ENCODE measurements at places on chromosomes 6 and 20.

DNA sequence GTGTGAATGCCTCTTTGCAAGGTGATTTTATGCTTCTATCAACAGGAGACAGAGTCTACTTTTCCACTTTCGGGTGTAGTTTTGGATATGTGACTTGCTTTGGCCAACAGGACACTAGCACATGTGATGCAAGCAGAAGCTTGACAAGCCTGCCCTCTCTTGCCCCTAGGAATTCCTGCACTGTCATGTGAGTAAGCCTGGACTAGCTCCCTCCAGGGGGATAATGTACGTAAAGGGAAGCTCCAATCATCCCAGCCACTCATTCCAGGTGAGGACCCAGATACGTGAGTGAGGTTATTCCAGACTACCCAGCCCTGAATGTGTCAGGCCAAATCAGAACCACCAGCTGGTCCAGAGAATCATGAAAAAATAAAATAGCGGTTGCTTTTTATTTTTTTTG, 33.3 kb downstream of the BEND3 start:
- no peak for DNase-seq

GRCh38 chr20:24995741-24996448, 3.3 kb upstream of the APMAP start:
- peak; percentile 74 for DNase-seq

- DNase-seq, result no peak
Observed at GRCh38 chr6:82862543-82862942, 203.1 kb downstream of the UBE3D start.

GRCh38 chr20:19210391-19211155, 1.9 kb upstream of the SLC24A3 start:
- DNase-seq, result no peak

GRCh38 chr6:15376900-15377487, 131.1 kb downstream of the JARID2 start:
- DNase-seq, result no peak

DNA sequence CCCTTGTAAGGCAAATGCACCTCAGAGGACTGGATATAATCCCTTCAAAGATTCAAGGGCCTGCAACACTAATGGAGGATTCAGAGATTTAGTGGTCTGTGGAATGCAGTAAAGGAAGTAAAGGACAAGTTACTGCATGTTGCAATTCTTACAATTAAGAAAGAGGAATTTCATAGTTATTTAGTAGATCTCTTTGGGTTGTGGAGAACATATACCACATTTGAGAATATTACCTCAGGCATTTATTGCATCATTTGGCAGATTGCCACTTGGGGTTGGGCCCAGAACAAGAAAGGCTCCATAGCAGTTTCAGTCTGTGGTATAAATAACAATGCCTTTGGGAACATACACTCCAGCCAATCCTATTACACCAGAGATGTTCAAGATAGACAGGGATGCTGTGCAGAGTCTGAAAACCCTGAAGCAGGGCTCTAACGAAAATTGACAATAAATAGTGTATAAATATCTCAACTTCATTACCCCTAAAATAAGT, 20.9 kb upstream of the EPM2A start:
- no peak for DNase-seq

DNA sequence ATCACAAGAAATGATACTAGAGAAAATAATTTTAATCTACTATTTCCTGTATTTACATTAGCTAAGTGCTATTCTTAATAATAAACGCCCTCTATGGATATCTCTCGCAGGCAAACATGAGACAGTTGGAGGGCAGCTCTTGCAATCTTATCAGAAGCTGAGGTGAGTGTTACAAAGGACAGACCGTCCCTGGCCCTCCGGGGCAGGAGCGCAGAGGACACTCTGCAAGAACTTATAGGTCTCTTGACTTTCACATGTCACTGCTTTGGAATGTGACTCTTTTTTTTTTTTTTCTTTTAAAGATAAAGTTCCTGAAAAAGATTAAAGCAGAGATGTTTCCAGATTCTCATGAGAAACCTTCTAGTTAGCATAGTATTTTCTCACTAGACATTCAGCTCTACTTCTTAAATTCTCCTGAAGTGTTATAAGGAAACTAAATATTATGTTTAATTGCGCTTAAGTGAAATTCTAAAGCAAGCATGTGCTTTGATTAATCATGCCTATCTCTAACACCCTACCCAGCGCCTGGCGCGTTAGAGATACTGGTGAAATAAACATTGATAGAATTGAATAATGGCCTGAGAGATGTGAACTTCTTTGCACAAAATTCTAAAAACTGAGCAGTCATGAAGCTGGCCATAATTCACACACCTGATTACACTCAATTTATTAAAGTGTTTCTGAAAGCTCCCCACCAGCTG, 57.4 kb downstream of the SYTL3 start:
- DNase-seq, result no peak

- DNase-seq, result no peak
Observed at GRCh38 chr6:20709451-20709850, 175.2 kb downstream of the CDKAL1 start.

DNA sequence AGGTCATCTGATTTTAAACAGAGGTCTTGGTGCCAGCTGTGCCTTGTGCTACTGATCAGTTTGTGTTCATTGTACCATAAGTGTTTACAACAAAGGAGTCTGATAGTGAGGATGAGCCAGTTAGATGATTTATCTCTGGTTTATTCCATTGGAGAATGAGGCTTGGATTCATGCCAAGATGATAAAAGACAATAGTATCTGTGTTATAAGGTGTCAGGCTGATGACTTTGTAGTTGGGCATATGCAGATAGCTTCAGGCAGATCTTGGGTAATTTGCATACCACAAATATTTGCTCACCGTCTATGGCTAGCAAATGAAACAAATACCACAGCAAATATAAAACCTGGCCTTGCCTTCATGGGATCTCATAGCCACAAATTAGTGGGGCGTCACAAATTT, 43.3 kb upstream of the PHACTR2 start:
- DNase-seq, result peak; percentile 85

DNA sequence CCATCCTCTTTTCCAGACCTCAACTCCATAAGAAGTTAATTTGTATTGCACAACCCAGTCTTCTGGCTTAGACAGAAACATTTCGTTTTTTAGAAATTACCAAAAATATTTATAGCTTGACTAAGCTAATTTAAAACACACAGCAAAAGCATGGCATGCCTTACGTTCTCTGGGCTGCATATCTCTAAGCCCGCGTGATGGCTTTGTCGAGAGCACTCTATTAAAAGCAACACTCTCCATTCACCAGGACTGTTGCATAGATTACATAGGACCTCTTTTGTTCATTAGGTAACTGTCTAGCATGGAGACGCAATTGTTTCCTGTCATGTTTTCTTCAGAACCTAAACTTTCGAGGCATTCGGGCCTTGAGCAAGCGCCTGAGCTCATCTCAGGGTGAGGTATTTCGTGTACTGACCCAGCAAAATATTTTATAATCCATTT, 104.5 kb downstream of the IBTK start:
- DNase-seq, result no peak

DNA sequence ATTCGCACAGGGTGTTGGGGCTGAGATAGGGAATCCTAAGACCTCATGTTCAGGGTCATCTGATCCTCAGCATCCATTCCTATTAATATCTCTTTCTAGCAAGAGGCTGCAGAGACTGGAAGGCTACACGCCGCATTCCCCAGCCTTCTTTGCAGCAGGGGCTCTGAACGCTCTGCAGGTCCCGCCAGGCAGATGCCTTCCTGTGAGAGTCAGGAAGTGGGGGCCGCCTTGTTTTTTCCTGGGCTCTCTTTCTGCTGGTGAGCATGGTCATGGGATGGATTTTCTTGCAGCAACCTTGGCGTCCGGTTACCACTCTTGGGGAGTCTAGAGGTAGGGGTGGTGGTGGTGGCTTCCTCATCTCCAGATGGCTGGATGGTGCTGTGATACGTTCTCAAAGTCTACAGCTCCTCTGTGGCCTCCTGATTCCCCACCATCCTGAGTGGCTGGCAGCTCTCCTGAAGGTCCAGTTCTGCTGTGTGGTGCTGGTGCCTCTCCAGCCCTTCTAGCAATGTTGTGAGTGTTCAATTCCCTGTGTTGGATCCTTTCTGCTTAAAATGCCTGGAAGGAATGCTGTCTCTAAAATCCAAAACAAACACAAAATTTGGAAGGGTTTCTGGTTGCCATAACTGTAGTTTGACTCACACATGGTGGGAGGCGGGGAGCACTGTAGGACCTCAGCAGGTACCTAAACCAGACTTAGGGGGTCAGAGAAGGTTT, 111.9 kb downstream of the CEBPB start:
- no peak for DNase-seq

DNA sequence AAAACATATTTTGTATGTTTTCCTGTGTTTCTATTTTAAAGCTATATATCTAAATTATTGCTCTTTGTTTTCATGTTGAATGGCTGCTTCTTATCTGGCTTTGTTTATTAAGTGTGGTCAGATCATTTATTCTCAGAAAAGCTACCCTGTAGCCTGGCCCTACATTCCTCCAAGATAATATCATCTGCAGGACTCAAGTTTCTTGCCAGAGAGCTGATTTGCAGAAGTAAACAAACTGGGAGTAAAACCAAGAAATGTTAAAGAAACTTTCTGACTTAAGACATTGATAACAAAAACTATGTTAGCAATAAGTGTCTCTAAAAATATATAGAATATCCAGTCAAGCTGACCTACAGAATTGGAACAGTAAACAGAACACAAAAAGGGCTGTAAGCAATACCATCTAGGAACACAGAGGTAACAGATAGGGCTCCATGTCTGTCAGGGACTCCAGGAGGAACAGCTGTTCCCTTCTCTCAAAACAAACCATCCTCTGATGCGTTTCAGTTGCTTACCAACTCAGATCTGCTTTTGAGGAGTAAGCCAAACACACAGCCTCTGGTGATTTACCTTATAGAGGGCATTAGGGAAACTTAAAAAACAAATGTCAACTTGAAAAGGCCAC, 17.5 kb upstream of the CEP85L start:
- no peak for DNase-seq

DNA sequence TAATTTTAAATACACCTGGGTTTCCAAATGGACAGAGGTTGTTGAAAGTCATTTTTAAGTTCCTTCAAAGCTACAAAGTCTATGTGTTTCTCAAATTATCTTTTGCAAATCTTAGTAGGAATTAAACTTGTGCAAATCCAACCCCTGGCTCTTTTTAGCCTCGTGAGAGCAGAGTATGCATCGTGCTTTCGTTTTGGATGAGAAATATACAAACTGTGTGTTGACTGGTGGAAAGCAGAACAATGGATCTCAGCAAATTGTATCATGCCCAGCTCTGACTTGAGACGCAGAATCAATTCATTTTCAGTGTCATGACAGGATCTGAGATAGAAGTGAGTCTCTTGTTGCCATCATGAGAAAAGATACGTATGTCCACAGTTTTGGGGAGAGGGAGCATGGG, 542.4 kb upstream of the FLRT3 start:
- no peak for DNase-seq
